GM18507 (cell line): ENCODE measurements at places on chromosomes 1 and 21.

DNA sequence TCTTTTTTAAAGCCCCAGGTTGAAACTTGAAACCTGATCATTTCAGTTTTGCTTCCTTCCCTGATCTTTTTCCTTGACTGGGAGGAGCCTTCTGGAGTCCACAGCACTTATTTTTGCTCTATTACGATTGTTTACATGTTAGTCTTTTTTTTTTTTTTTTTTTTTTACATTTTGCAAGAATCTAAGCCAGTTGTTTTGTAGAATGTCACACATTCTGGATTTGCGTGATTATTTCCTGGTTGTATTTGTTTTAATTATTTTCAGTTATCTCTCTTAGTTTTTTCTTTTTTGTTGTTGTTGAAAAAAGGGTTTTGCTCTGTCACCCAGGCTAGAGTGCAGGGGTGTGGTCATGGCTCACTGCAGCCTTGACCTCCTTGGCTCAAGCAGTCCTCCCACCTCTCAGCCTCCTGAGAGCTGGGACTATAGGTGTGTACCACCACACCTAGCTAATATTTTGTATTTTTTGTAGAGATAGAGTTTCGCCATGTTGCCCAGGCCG, 32.8 kb downstream of the OSBPL9 start:
- no peak for DNase-seq

DNA sequence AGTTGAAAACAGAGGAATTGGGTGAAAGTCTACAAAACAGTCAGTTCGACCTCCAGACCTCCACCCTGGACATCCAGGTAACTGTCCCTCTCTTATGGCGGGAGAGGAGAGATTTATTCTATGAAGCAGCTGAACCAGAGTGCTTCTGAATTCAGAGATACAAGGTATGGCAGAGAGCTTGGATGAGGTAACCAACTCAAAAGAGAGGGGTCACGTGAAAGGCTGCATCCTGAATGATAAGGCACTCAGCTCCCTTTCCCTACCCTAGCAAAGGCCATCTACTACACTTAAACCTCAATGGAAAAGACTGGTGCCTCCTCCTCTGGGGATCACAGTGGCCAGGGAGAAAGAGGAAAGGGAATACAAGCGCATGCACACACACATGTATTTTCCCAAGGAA, 88.4 kb upstream of the KCNA3 start:
- no peak for DNase-seq

GRCh38 chr1:52520148-52520547, 32.7 kb downstream of the TUT4 start:
- DNase-seq, result no peak

- DNase-seq, result no peak
Measured at GRCh38 chr21:44450402-44450801, 4.9 kb upstream of the LRRC3 start.

DNA sequence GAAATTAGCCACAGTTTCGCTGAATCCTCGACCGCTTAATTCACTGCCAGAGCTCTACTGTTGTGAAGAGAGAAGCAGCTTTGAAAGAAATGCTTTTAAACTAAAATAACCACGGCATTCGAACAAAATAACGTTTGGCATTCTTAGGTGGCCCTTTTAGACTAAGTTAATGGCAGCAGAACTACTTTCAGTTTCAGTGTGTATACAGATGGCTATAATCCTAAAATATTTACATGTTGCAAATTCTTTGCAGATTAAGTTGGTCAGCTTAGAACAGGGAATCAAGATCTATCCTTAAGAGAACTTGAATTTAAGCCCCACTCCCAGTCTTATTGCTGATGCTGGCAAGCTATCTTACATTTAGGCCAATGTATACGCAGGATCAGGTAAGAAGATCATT, 62.7 kb downstream of the ADSS2 start:
- DNase-seq, result no peak

GRCh38 chr1:70459496-70460225, 48.6 kb downstream of the CTH start:
- DNase-seq, result no peak

- no peak for DNase-seq
Measured at GRCh38 chr1:65420590-65421350, at the start of the genes LEPR and LEPROT. Gene LEPR (plus strand): TSS chr1:65420668. CDS start chr1:65565566, 144,898 bp downstream. Gene LEPROT (plus strand): TSS chr1:65420668. CDS start chr1:65420725, 57 bp downstream.

DNA sequence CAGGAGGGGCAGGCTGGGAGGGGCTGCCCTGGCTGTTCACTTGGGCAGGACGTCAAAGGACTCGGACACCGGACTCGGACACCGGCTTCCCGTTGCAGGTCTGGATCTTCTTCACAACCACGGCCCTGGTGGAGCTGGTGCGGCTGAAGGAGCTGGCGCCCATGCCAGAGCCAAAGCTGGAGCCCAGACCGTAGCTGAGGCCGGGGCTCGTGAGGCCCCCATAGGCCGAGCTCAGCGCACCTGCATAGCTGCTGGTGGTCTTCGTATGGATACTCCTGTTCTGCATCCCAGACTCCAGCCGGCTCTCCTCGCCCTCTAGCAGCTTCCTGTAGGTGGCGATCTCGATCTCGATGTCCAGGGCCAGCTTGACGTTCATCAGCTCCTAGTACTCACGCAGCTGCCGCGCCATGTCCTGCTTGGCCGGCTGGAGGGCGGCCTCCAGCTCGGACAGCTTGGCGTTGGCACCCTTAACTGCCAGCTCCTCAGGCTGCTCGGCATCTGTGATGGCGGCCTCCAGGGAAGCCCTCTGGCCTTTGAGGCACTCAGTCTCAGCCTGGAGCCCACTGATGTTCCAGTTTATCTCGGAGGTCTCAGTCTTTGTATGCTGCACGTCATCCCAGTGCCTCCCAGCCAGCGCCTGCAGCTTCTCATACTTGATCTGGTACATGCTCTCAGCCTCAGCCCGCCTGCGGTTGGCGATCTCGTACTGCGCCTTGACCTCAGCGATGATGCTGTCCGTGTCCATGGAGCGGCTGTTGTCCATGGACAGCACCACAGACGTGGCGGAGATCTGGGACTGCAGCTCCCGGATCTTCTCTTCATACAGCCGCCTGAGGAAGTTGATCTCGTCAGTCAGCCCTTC, 15.1 kb upstream of the KLF17 start:
- DNase-seq, result no peak

DNA sequence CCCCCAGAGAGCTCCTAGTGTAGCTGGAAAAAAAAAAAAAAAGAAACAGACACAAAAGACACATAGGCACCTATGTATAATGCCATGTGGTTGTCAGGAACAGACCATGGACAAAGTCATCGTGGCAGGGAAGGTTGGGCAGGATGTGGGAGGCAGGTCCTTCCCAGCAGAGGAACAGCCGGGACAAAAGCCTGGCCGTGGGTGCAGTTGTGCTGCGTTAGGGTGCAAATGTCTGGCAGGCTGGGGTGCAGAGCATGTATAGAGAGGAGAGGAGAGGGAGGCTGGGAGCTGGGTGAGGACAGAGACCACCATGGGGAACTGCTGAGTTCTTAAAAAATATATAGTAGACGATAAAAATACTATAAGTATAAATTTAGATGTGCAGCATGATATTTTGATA, 125.7 kb upstream of the C1orf174 start:
- no peak for DNase-seq

DNA sequence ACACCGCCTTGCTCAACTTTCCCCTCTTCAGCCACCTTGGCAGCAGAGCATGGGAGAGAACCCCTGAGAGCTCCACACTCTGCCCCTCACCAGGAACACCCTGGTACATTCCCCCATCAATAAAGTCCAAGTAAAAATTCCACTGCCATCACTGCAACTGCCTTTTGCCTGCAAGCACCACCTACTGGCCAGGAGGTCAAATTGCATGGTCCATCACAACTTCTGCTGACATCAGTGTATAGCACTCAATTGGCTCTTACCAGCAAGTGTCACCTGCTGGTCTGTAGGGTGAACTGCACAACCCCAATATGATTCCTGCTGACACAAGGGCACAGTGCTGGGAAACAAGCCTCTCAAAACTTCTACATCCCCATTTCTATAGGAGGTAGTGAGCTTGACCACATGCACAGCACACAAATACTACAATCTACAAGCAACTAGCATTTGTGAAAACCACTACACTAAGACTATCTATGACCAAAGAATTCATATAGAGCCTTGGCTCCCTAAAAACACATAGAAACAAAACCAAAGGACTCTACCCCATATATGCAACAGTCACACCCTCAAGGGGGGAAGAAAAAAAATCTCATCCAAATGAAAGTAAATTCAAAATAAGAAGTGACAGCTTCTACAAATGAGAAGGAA, 69.2 kb downstream of the FASLG start:
- no peak for DNase-seq

GRCh38 chr1:110051262-110051648, 16.8 kb downstream of the STRIP1 start:
- DNase-seq, result no peak

GRCh38 chr21:37157938-37158337, 84.9 kb downstream of the TTC3 start:
- no peak for DNase-seq

DNA sequence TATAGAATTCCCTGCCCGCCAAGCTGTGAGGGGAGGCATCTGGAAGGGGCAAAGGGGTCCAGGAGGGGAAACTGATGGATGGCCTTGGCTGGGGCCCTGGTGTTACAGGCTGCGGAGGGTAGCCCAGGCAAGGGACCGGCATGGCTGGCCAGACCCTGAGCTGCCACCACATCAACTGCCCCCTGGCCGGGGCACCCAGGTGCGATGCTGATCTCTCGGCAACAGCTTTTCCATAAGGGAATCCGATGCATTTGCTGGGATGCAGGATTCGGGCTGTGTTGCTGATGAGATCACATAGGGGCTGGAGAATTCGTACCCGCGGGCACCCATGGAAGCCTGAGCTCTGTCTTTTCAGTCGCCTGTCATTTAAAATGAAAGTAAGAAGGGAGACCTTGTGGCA, 73.7 kb downstream of the PRDM16 start:
- no peak for DNase-seq

DNA sequence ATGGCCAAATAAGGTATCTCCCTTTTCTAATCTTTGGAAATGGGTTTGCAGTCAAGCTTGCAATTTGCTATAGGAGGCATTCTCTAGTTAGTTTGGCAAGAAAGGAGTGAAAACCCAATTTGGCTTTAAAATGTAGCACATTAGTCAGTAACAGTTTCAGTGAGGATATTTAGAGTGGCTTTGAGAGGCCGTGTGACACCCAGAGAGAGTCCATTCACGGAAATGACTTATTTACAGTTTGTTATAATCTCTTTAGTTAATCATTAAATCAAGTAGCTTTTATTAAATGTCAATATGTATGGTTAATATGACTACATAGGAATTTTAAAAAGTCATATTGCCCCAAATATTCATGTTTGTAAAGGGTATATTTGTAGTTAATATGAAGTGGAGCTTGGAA, 9.6 kb downstream of the ZBTB18 start:
- no peak for DNase-seq

- DNase-seq, result no peak
Measured at GRCh38 chr1:150874455-150875196, 1.8 kb downstream of the ARNT start.

DNA sequence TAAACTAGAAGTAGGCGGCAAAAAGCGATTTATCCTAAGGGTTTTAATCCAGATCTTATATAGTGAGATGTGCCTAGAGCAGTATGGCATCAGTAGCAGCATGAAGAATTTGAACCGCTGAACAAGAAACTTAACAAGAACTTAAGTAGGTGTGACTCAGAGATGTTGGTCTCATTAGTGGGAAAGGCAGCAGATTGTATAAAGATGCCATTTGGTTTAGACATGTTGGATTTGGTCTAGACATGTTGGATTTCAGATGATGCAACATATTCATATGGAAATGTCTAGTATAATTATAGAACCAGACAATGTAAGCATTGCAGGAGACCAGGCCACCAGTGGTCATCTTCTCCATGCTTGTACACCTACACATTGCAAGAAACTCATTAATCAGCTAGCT, 42.1 kb upstream of the ZP4 start:
- no peak for DNase-seq

DNA sequence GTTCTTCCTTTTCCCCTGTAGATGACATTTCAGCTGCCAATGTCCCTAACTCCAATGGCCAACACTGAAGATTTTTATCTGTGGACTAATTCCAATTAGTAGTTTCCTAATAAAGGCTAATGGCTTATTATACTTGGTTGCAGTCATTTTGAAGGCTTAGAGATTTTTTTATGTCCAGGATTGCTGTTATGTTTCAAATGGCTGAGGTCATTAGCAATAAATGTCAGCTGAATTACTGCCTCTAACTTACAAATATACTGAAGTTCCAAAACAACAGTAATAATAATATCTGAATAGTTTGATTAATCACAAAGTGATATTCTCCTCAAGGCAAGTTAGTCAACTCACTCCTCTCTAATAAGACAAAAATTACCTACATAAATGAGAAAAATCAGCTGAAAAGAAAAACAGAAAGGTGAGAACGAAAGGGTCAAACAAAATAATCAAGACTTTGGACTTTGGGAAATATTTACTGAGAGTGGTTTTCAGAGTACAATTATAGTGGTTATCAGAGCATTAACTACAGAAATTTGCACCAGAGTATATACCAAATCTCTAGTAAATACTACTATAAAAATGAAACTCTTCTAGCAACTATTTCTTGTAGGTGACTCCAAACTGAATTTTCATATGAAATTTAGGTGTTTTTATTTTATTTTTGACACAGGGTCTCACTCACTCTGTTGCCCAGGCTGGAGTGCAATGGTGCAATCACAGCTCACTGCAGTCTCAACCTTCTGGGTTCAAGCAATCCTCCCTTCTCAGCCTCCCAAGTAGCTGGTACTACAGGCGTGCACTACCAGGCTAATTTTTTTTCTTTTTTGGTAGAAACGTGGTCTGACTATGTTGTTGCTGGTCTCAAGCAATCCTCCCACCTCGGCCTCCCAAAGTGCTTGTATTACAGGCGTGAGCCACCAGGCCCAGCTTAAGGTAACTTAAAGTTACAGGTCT, 3.5 kb downstream of the ZZZ3 start:
- no peak for DNase-seq
